ENCODE measurements at places on chromosomes 5 and 9.

DNA sequence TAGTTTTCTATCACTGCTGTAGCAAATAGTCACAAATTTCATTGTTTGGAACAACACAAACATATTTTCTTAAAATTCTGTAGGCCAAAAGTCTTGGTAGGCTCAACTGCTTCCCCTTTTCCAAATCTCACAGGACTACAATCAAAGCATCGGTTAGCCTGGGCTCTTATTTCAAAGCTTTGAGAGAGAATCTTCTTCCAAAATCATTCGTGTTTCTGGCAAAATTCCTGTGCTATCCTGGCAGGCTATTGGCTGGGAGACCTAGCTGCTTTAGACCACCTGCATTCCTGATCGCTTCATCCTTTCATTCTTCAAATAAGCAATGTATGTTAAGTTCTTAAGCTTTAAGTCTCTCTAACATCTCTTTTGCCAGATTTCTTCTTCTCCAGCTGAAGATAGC, 629.8 kb upstream of the CDH18 start:
- DNase-seq: no peak

GRCh38 chr5:3230941-3231340, 364.7 kb upstream of the IRX1 start:
- DNase-seq: no peak

- no peak for DNase-seq
Measured at GRCh38 chr5:179304466-179304865, 40.8 kb downstream of the ADAMTS2 start.

DNA sequence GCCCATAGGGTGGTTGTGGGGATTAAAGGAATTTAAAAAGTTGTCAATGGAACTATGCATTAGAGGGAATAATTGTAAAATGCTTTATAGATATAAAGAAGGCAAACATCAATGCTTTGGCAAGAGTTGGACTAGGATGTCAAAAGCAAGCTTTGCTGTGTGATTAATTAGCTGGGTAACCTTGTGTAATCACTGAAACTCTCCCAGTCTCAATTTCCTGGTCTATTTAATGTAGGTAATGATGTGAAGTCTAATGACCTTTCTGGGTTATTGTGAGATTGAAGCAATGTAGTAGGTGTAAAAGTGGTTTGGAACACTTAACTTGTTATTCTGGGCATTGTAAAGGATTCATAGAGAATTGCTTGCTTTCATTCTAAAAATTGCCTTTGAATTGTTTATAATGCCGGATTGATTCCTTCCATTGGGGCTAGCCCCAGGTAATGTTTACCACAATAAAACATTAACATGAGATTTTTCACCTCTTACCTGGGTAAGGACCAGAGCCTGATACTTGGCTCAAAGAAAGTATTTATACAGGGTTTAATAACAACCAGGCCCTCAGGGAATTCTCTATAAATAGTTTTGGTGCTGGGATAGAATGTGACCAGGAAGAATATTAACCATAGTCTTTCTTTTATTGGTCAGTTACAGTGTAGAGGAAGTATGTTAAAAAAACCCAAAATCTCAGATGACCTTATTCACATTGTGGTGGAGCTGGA, 30.0 kb upstream of the CLINT1 start:
- no peak for DNase-seq

- DNase-seq: no peak
Measured at GRCh38 chr5:124744170-124744971, 2.1 kb downstream of the ZNF608 start.

- no peak for DNase-seq
Measured at GRCh38 chr9:21506626-21507482, 24.7 kb upstream of the IFNE start.

- no peak for DNase-seq
Measured at GRCh38 chr5:167348980-167349379, 942.5 kb upstream of the WWC1 start.

- DNase-seq: no peak
Measured at GRCh38 chr5:142654578-142655058, 31.3 kb downstream of the FGF1 start.

GRCh38 chr5:51632793-51633192, 249.5 kb downstream of the ISL1 start:
- no peak for DNase-seq

GRCh38 chr9:90892918-90893317, 91.3 kb downstream of the SYK start:
- DNase-seq: no peak

DNA sequence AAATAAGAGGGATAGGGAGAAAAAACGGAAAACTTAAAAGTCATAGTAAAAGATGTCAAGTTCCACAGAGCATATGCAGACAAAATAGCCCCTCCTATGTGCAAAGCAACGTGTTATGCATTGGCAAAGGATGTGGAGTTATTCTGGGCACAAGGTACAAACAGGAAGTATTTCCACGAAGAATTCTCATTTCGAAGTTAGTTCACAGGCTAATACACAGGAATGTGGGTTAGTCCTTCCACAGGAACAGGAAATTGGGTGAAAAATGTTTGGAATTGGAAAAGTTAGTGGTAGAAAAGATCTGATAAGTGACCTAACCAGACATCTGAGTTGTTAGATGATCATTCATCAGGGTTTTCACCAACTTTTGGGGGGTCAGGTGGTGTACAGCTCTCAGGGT, 326.6 kb downstream of the EBF1 start:
- no peak for DNase-seq

- DNase-seq: no peak
Measured at GRCh38 chr5:131239686-131240085, 24.2 kb upstream of the CDC42SE2 start.

DNA sequence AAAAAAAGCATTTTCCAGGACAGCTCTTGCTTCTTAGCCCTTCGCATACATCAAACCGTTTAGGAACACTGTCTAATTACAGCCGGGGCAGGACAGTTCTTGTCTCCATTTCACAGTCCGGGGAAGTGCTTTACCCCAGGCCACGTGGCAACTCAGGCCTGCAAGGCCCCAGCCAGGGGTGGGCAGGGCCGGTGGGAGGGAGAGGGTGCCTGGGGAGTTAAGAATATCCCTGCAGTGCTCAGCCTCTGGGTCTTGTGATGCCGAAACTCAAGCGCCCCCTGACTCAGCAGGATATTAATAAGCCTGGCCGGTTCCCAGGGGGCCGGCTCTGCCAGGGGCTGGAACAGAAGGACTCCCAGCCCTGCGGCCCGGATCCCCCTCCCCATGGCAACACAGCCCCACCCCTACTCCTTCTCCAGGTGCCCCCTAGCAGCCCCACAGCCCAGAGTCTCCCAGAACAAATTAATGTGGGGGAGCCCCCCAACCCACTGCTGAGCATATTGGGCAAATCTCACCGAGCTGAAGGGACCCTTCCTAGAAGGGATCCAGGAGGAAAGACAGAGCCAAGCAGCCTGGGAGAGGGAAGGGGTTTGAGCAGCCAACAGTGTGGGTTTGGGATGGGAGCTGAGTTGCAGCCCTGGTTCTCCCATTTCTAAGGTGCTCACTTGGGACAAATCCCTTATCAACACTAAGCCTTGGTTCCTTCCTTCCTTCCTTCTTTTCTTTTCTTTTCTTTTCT, 45.3 kb downstream of the PLPP7 start:
- DNase-seq: no peak

- DNase-seq: no peak
Measured at GRCh38 chr5:12162863-12163262, 258.6 kb upstream of the CTNND2 start.

- DNase-seq: no peak
Measured at GRCh38 chr5:170211575-170212334, 21.0 kb upstream of the C5orf58 start.

GRCh38 chr5:172645271-172646055, 4.4 kb downstream of the NEURL1B start:
- no peak for DNase-seq

DNA sequence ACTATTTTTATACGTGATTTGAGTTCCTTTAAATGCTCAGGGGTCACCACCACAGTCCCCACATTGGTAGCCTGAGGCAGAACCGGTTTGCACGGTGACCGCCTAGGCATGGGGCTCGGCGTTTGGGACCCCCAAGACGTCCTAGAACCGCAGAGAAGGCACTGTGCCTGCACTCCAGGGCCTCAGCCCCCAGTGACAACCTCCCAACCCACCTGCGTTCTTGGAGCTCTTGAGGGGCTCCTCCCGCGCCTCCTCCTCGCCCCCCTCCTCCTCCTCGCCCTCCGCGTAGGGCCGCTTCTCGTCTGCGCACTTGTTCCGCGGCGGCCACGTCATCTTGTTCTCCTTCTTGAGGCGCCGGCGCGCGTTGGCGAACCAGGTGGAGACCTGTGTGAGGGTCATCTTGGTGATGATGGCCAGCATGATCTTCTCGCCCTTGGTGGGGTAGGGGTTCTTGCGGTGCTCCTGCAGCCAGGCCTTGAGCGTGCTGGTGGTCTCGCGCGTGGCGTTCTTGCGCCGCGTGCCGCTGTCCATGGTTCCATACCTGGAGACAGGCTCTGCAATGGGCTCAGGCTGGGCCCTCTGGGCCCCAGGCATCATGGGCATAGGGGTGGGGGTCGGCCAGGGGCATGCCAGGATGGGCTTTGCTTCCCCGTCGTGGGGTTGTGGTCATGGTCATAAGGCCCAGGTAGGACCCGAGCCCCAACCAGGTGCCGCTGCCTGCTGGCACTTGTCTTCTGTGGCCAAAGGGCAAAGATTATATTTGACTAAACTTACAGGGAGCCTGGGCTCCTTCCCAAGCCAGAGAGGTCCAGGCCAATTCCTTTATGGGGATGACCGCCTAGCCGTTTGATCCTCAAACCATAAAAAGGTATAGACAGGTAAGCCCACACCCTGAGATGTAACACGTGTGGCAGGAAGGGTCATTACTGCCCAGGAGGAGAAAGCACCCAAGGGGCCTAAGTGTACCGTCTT, 3.1 kb downstream of the IRX4 start:
- DNase-seq: no peak

- no peak for DNase-seq
Measured at GRCh38 chr9:137349471-137350033, 47.5 kb upstream of the NRARP start.

- no peak for DNase-seq
Measured at GRCh38 chr5:136035837-136036236, 7.0 kb downstream of the TGFBI start.

DNA sequence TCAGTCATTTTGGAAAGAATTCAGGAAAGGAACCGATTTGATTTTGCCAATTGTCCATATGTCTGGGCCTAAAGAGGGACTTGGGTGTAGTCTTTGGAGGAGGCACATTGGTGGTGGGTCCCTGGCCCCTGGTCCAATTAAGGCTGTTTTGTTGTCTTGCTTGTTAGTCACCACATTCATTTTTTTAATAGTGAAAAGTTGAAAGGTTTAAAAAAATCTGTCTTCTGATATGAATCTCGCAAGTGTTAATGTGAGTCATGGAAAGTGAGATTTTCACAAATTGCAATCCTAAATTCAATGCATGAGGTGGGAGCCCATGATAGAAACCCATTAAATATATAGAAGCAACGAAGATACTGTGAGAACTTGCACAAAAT, 165.9 kb upstream of the OTULINL start:
- DNase-seq: no peak

GRCh38 chr9:84304166-84304565, 36.4 kb downstream of the SLC28A3 start:
- DNase-seq: no peak

- DNase-seq: no peak
Measured at GRCh38 chr5:40025586-40025985, 600.8 kb upstream of the DAB2 start.

DNA sequence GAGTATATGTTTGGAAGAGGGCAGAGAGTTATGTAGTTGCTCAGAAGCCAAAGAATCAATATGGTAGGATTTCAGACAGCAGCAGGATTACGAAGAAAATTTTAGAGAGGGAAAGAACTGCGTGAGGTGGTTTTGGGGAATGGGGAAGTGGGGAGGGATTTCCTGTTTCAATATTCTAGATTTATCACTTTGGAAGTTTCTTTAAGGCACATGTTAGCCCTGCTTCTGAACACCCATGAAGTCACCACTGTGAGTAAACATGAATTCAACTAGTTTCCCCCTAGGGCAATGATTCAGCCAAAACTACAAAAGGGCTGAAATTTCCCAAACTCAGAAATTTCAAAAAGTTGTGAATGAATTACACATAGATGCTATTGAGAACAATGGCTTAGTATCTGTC, 132.2 kb downstream of the EBF1 start:
- no peak for DNase-seq

GRCh38 chr9:113901221-113901688, 25.1 kb downstream of the ZNF618 start:
- DNase-seq: no peak

GRCh38 chr5:59058969-59059687, 476.3 kb downstream of the RAB3C start:
- DNase-seq: no peak

GRCh38 chr9:28971881-28972280, 1398.6 kb upstream of the C9orf72 start:
- no peak for DNase-seq

DNA sequence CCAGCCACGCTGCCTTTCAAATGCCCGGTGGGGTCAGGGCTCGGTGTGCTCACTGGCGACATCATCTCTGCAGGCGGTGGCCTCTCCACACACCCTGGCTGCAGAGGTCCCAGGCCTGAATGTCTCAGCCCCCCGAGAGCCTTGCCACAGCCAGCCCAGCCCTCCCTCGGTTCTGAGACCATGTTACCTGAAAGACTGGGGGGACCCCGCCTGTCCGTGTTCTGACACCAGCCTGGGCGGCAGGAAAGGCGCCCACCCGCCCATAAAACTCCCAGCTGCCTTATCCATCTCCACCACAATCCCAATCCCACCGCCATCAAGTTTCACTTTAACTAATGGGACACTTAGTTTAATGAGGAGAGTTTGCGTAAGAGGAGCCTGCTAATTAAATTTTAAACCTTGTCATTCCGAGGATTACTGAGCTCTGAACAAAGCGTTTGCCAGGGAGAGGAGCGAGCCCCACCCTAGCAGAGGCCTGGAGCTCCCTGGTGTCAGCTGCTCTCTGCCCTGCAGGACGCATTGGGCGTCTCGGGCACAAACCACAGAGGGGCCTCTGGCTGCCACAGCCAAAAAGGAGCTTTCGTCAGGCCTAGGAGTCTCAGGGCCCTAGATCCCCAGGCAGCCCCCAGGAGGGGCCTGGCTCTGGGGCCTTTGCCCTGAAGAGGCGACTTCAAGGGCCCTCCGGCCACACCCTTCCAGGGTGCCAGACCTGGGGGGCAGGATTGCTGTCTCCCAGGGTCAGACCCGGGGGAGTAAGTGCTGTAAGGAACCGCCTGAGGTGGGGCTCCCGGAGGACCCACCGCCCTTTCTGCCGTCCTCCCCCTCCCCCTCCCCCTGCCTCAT, 15.3 kb downstream of the LHX3 start:
- DNase-seq: no peak

DNA sequence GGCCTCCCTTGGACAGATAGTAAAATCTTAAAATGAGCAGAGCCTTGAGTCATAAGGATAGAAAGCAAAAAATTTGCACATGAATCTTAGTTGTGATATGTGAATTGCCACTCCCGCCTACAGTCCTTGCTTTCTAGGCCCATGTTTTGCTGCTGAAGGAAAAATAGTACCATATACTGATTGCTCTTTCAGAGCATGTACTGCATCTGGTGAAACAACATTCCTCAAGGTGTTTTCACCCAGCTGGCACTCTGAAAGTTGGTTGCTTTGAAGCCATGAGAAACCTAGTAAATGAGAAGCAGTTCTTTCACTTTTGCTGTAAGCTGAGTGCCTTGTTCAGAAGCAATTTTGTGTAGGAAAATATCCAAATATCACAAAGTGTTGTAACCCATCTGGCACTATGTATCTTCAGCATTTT, 10.3 kb downstream of the CDC37L1 start:
- DNase-seq: no peak
